ENCODE measurements at places on chromosomes 13 and 19.
A peak's percentile ranks its signal among the peaks of the same experiment; 100 is the strongest.

DNA sequence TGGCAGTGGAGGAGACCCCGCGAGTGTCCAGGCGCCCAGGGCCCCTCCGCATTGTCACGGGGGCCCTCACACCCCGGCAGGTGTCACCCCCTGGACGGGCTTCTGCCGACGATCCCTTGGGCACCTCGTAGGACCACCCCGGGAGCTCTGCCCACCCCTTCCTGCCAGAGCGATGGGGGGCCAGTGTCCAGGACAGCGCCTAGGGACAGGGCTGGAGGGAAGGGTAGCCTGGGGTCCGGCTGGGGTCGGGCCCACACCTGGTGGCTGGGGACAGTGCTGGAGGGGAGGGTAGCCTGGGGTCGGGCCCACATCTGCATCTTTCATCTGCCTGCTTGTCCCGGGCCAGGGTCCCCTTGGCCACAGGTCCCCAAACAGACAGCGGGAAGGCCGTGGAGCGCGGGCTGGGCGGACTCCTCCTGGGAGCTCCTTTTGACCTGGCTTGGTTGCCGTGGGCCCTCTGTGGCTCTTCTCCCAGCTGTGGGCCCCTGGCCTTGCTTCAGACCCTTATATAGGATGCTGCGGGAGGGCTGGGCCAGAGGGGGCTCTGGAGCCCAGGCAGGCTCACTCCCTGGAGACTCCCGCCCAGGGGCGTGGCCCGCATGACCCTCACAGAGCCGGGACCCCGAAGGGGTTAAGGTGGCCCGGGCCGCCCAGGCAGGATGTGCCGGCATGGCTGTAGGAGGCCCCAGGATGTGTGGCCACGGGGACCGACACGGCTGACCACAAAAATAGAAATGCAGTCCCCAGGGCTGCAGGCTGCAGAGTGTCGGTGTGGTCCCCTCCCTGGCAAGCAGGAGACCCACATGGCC lies 74.1 kb upstream of the MCF2L start:
- no peak for DNase-seq

DNA sequence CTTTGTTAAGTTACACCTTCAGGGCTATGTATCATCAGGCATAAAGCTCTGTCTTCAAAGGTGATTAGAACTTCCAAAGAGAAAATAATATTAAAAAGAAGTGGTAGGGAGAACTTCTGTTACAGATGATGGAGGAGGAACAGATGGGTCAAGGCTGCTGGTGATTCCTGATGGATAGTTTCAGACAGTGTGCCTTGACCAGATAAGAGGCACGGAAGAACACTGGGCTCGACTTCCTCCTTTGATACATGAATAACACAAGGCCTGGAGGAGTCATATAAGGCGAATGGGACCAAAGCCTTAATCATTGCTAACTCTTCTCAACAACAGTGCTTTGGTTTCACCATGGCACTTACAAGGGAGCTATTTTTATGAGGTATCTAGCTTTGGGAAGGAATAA lies 128.1 kb upstream of the RXFP2 start:
- no peak for DNase-seq

DNA sequence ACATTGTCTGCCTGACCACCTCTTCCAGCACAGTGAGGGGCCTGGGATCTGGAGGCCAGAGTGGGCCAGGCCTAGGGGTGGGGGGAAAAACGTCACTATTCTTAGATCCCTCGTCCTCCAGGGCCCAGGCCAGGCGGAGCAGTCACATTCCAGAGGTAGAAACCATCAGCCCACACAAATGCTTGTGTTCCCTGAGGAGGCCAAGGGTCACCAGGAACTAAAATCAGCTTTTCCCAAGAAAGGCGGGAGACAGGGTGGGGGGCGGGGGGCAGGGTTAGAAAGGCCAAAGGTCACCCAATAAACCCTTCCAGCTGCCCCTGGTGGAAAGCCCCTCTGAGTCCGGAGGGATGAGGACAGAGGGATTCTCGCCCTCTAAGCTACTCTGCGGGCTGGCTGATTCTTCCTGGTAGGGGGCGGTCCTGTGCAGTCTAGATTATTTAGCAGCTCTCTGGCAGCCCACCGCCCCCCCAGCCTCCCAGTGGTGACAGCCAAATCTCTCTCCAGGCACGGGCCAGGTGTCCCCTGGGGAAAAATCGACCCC lies 23.5 kb upstream of the CCL25 start:
- DNase-seq, result no peak

- DNase-seq, result no peak
Observed at GRCh38 chr13:59863621-59864020, 300.1 kb downstream of the DIAPH3 start.

GRCh38 chr13:50224534-50224933 lies 209.3 kb downstream of the KCNRG start:
- DNase-seq, result peak; percentile 30

DNA sequence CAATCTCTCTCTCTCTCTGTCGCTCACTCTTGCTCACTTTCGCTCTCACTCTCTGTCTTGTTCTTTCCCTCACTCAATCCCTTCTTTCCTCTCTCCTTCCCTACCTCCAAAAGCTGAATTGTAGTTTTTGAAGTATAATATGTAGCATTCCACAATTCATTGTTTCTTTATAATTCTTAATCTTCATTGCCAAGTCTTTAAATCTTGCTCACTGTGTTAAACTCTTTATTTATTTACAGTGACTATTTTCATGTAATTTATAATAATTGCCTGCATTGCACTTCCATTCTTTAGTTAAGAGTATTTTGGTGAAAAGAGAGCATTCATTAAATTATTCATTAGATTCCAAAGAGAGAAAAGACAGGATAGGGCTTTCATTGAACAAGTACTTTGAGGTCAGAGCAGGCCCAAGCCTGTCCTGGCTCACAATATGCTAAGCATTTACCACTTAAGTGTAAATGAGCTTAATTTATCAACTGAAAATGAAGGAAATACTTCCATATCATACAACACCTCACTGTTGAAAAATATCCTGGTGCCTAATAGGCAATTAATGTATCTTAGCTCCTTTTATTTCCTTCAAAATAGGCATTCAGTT lies 257.4 kb upstream of the SLITRK1 start:
- no peak for DNase-seq

DNA sequence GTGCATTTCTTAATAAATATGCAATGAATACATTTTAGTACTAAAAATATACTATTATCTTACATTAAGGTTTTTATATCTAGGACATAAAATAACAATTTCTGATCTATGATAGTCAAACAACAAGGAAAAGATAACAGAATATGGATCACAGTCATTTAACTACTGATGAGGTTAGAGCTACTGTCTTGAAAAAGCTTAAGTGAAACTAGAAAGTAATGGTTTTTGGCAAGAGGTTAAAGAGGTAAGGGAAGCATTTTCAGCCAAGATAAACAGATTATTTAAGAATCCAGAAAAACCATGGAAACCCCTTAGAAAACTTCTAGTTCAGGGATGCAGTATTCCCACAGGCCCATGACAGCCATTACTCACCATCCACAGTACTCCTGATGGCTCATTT lies 787.4 kb downstream of the DACH1 start:
- DNase-seq, result no peak

- DNase-seq, result no peak
Observed at GRCh38 chr19:29107831-29108230, 105.1 kb downstream of the UQCRFS1 start.

- DNase-seq, result no peak
Observed at GRCh38 chr13:51240958-51241357, 18.8 kb downstream of the FAM124A start.

DNA sequence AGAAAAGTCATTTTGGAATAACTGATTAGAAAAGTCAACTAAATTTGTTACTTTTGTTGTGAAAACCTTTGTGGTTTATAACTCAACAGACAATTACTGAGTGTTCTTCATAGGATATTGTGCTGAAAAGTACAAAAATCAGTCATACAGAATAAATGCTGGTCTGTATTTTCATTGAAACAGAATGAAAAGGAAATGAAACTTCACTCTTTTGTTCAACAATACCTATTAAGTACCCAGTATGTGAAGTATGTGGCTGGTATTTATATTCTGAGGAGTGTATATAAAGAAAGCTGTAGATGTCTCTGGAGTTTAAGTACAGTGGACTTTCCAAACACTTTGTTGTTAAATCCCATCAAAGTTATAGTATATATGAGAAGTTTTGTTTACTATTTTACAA lies 828.4 kb upstream of the ATXN8OS start:
- DNase-seq, result no peak

GRCh38 chr13:105107781-105108180 lies 1427.7 kb downstream of the EFNB2 start:
- DNase-seq, result no peak

DNA sequence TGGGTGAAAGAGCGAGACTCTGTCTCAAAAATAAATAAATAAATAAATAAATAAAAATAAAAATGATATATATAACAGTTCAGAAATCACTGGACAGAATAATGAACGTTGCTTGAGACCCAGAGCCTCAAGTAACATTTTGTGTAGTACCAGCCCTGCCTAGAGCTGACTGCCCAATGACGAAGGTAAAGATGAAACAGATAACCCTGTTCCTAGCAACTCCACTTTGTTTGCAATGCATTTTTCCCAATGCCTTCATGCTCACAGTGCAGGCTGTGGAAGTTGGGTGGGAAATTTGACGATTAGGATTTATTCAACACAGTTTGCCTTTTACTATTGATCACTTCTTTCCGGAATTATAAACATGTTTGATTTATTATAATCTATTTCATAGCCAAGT lies 22.2 kb upstream of the FRY start:
- no peak for DNase-seq

DNA sequence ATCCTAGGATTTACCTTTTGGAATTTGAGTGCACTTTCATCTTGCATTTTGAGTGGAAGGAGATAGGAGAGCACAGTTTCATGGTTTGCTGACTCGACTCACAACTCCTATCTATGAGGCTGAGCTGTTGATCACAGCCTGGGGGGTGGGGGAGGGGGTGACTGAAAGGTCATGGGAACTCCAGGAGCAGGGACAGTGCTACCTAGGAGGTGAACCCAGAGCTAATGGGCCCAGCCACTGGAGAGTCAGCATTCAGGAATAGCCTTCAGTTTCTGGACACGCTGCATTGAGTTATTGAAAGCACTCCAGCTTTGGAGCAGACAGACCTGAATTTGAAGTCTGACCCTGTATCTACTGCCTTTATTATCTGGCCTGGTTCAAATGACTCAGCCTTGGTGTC lies 339.9 kb downstream of the SLC7A1 start:
- no peak for DNase-seq

DNA sequence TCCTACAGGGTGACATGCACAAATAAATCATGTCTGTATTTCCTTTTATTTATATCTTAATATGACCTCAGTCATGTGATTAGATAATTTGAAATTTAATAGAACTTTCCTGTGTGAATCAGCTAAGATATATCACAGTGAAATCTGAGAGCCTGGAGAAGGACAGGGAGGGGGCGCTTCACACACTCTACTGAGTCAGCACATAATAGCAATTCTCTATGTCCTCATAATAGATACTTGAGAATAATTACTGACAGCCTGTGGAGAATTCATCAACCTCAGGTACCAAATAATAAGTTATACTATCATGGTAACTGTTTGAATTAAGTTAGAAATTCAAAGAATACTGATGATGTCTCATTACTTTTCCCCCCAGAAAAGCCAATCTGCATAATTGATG lies 98.0 kb upstream of the SLC10A2 start:
- DNase-seq, result no peak

- peak; percentile 61 for DNase-seq
Observed at GRCh38 chr13:74243637-74244526, 109.7 kb upstream of the KLF12 start.

DNA sequence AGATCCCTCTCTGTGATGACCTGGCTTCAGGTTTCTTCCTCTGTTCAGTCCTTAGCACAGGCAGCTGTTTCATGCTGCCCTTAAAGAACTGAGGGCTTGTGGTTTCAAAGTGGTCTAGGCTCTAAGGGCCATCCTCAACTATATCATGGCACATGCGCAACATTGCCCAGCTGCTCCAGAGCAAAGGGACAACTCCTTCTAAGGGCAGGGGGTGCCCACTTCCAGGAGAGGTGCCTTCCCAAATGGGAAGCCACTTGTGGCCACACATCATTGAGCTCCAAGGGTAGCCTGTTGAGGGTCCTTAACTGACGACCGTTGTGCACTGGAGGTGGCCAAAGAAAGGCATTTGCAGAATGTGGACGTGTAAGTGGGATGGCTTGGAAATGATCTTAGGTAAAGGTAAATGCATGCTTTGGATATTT lies 7.3 kb downstream of the GPR183 start:
- DNase-seq, result no peak

DNA sequence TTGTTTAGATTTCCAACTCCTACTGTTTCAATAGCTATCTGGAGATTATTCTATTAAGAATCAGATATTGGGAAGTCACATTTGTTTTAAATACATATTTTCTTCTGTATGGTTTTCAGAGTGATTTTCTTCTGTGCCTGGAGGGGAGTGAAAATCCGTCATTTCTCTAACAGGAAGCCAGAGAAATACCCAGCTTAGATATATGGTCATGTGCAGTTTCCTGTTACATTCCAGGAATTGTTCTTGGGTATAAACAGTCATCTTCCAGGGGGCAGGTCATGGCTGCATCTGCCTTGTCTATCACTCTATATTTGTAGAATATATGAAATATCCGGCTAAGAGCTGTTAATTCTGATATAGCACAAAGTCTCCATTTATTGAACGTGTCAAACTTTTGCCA lies 77.5 kb upstream of the MIR17HG start:
- no peak for DNase-seq

DNA sequence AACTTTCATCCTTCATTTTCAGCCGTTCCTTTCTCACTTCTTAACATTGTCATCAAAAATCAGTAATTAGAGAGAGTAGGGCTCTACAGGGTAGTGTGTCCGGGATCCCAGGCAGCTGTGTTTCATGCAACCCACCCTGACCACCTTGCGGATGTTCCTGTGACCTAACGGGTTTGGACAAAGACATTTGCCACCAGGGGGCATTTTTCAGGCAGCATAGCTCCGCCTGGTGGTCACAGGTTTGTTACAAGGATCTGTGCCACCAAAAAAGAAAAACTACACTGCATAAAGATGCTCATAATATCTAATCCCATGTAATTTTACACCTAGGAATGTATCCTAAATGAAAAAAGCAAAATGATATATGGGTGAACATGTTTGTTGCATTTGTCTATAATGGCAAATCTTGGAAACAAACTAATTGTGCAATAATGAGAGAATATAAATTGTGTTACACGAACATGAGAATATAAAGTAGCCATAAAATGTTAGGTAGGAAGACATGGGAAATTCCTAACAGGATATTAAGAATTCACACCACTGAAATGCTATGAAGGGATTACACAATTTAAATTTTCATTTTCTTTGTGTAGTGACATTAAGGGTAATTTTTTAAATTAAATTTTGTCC lies 123.0 kb downstream of the SLC7A1 start:
- DNase-seq, result peak; percentile 40

GRCh38 chr19:52963247-52963618 lies 552 bp upstream of the ZNF816 start:
- peak; percentile 0 for DNase-seq

GRCh38 chr19:38224014-38224862 lies at the start of gene DPF1:
DPF1 (minus strand) TSS chr19:38224222; CDS start chr19:38224142, 80 bp downstream.
- DNase-seq, result peak; percentile 4

DNA sequence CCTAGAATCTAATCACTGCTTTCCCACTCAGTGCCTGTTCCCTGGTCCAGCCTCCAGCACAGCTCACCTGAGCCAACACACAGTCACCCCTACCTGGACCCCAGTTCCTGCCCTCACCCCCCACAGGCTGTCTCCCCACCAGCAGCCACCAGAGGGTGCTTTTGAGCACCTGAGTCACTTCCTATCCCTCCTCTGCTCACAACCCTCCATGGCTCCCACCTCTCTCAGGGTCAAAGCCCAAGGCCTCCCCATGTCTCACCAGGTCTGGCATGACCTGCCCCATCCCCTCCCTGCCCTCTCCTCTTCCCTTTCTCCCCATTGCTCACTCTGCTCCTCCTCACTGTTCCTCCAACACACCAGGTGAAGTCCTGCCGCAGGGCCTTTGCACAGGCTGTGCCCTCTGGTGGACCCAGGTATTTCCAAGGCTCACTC lies 7.1 kb upstream of the DPP9 start:
- peak; percentile 65 for DNase-seq

All from CD4-positive, alpha-beta T cell treated with Interleukin-15 for 4 hours (primary cell).